Activated naive CD8-positive, alpha-beta T cell treated with anti-CD3 and anti-CD28 coated beads, Interleukin-2, amount 50 U/mL, for 16 hours (primary cell): ENCODE measurements at places on chromosomes 11 and 22.

GRCh38 chr11:93084727-93085505 is 112.9 kb downstream of the SLC36A4 start:
- DNase-seq = no peak

GRCh38 chr11:133968300-133968699 is 11.5 kb upstream of the IGSF9B start:
- DNase-seq = no peak

DNA sequence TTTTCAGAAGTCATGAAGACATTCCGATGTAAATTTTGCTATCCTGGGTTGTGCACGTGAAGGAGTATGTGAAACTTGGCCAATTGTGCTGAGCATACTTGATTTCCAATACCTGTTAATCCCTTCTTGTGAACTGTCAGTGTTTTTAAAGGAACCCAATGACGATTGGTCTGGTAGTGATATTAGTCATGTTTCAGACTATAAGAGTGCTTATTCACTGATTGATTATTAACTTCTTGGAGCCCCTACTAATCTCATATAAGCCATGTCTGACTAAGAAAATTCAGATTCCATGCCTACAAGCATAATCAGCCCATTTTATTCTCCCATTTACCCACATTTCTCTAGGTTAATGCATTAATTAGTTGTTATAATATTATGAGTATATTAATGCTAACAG is 330.8 kb upstream of the MTNR1B start:
- no peak for DNase-seq

DNA sequence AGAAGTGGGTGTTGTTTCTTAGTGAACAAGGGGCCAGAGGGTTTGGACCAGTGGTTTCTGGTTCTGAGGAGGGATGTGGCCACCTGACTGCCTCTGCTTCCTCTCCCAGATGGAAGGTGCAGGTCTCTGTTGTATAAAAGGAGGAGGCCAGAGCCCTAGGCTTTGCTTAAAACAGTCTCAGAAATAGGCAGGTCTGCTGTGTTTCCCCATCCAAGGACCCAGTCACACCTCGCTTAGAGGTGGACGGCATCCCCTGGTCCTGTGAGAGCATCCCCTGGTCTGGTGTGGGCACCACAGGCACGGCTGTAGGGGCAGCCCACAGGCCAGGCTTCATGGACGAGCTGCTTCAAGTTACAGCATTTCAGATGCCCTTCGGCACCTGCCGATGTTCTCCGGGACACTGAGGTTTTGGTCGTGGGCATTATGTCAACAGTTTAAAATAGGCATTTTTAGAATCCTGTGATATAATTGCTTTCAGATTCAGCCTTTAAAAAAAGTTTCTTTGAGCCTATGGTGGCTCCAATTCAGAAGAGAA is 45.7 kb upstream of the SHANK2 start:
- DNase-seq = no peak

- no peak for DNase-seq
These were observed 25.0 kb upstream of the CACNG2 start for GRCh38 chr22:36728505-36728904.

DNA sequence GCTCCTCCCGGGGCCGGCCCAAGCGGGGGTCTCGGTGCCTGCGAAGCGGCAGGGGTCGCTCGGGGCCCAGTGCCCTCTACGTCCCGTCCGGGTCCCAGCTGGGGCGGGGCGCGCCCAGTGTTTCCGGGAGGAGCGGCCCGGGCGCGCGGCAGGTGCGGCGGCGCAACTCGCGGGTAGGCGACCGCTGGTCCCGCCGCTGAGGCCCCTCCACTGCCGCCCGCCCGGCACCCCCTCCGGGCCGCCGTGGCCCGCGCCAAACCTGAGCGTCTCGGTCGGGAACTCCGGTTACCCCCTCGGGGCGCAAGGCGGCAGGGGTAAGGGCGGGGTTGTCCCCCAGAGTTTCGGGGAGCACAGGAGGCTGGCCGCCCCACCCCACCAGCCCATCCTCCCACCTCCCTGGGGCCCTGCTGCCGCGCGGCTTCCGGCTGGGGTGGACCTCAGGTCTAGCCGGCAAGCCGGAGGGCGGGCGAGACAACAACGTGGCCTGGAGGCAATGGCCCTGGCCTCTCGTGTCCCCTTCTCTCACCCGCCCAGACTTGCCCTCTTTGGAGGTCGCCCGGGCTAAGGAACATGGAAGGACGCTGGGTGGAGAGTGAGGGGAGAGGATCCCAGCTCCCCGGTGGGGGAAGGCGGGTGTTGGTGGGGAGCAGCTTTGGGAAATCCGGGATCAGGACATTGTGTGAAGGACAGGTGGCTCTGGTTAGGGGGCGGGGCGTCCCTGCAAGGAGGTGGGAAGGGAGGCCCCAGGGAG is 398 bp upstream of the CRACR2B start:
- DNase-seq = no peak

- no peak for DNase-seq
These were observed 47.1 kb downstream of the ZNRF3 start for GRCh38 chr22:28930357-28931007.

DNA sequence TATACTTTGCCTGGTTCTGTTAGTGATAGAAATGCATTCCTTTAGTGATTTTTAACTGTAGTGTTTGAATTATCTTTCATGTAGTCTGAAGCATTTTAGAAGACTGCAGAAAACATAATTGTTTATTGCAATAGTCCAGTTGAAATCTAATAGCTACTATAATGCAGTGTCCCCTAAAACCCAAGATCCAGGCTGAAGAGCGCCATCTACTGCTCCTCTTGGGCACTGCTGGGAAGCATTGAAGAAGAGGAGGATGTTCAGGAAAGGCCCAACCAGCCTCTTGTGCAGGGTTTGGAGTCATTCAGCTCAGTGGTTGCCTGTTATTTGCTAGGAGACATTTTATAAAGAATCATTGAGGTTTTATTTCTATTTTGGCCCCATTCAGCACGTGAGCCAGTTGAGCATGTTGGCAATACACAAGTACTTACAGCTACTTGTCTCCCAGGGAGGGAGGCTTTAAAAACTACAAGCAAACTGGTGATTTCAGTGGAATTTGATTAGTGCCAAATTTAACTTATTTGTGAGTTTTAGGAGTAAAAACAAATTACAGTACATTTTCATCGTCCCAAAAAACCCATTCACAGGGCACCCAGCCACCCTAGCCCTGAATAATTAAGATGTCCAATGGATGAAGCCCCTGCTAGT is 74.9 kb upstream of the HORMAD2 start:
- peak; percentile 29 for DNase-seq

DNA sequence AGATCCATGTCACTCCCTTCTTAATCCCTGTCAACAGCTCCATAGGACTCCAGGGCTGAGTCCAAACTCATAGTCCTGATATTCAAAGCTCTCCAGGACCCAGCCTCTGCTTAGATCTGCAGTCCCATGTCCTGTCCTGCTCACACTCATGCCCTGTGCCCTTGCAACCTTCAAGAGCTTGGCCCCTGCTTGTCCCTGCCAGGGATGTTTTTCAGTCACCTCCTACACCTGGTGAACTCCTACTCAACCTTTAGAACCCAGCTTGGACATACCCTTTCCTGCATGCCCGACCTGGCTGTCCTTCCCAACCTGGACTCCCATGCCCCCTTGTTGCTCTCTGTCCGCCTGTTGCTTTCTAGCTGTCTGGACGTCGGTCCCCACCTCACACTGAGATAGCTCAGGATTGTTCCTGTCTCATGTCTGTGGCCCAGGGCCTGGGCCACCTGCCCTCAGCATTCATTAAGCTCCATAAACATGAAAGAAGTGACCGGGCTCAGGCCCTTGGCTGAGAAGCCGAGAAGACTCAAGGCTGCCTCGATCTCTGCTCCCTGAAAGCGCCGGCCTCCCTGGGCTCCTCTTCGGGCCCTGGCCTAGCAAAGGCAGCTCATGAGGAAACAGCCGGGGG is 48.8 kb upstream of the RTL6 start:
- no peak for DNase-seq

DNA sequence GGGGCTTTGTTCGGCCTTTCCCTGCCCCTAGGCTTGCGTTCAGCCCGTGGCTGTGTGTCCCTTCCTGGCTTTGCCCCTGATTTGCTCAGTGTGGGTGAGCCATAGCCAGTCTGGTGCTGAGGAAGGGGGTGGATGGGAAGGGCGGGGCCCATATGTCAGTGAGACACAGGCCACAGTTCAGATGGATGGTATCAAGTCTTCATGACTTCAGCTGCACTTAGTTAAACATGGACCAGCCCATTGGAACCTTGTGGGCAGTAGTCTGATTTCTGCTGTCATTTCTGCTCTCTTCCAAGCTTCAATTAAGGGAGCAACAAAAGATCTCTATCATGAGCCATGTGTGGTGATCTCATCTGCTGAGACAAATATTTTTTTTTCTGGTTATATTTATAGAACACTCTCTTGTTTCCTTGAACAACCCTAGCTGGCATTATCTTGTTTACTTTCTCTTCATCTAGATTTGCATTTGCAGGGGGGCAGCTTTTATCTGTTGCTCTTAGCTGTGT is 21.6 kb upstream of the PEX26 start:
- no peak for DNase-seq

GRCh38 chr22:29269230-29269604 is 1.1 kb downstream of the EWSR1 start:
- DNase-seq = no peak

DNA sequence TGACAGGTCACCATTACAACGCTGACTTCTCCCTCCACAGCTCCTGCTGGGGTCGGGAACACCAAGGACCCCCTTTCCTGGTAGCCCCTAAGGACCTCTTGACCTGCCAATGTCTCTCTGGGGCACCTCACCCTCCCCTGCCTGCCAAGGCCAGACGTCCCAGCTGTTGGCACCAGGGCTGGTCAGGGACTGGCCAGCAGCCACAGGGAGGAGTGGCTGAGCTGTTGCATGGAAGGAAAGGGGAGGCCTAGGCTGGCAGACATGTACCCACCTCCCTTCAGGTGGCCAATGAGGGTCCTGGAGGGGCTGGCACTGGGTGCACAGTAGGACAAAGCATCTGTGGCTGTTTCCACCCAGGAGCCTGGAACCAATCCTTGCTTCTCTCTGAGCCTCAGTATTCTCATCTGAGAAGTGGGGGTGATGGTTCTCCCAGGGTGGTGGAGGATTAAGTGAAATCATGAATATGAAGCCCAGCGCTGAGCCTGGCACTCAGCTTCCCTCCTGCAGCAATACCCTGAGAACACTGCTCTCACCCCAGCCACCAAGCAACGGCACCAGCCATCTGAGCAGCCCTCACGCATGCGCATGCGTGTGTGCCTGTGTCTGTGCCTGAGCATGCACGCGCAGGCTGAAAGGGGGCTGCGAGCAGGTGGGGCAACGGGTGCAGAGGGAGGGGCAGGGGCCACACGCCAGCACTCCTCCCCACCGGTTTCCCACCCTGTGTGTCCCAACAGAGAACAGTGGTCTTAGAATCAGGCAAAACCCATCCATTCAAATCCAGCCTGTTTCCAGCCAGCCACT is 5.9 kb downstream of the KCNJ4 start:
- DNase-seq = no peak

DNA sequence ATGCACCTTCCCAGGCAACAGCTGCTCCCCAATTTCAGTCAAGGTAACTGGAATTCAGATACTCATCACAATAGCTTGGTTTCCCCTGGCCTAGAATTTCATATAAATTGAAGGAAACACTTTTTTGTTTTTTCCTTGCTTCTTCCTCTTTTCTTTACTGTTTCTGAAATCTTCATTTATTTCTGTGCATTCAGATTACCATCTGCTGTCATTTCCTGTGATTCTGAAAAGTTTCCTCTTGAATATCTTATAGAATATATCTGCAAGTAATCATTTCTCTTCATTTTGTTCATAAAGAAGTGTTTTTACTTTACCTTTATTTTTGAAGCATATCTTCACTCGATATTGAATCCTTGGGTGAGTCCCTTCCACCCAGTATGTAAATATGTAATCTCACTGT is 85.3 kb downstream of the GAB4 start:
- no peak for DNase-seq

DNA sequence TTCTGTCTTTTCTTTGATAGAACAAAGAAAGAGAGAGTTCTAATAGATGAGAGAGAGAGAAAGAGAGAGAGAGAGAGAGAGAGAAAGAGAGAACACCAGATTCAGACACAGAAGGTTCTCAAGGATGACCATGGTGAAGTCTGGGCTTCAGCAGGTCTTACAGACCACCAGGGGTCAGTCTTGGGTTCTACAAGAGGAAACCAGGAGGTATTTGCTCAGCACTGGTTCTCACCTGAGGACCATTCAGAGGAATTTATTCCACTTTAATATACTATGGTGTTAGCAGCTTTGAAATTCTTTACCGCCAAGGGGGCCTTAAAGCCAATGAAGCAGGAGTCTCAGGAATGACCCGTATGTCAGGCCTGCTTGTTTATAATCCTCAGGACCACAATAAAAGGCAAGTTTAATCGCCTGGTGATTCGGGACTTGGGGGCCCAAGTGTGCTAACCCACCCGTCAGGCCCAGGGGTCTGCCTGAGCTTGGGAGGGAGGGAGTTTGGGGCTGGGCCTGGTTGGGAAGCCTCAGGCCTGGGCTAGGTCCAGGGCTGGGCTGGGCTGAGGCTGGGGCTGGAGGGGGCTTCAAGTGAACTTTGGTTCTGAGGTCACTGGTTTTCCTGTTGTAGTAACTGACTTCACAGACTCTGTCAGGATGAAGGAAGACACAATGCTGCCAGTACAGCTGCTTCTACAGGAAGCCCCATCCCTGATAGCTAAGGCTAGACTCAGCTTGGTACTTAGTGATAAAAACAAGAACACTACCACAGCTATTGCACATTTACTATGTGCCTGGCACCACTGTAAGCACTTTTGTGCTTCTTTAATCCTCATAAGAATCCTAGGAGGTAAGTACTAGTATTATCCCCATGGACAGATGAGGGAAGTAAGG is 179.2 kb upstream of the ZBED5 start:
- no peak for DNase-seq

DNA sequence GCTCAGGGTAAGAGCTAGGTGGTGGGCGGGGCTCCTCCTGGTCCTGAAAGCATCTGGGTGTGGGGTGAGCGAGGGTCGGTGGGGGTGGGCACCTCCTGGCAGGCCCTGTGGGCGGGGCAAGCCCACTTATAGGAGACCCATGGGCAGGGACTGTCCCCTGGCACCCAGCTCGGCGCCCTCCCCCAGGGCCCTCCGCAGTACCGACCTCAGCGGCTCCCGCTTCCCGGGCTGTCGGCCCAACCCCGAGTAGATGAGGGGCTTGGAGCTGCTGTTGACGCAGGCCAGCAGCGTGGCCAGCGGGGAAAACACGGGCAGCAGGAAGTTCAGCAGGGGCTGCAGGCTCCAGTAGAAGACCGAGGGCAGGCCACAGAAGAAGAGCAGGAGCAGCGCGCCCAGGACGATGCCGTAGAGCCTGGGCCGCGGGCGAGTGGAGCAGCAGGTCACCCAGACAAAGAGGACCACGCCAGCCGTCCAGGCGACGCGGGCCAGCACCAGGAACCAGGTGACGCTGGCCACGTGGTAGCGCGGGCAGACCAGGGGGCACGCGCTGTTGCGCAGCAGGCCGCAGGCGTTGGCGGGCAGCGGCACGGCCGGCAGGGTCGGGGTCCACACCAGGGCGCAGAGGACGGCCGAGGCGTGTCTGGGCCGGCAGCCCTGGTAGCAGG is 663 bp downstream of the MRGPRG start:
- DNase-seq = no peak

GRCh38 chr22:21446827-21447690 is 20.1 kb upstream of the TMEM191C start:
- no peak for DNase-seq

- no peak for DNase-seq
These were observed 62.7 kb downstream of the STK33 start for GRCh38 chr11:8531312-8531711.
